ENCODE measurements at places on chromosomes 11 and 22.
A peak's percentile ranks its signal among the peaks of the same experiment; 100 is the strongest.

DNA sequence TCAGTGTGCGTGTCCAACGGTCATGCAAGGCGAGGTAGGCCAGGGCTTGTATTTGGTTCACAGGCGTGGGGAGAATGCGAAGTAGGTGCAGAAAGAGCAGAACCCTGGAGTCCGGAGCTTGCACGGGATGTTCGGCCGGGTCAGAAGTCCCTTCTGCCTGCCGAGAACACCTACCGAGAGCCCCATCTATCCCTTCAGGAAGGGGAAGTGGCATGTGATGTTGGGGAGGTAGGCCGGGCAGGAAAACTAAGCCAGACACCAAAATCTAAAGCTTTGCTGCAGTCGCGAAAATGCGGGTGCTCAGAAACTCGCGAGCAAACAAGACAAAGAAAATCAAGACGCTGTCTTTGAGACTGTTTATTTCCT is 435 bp upstream of the TAF6L start:
- DNase-seq, result no peak

DNA sequence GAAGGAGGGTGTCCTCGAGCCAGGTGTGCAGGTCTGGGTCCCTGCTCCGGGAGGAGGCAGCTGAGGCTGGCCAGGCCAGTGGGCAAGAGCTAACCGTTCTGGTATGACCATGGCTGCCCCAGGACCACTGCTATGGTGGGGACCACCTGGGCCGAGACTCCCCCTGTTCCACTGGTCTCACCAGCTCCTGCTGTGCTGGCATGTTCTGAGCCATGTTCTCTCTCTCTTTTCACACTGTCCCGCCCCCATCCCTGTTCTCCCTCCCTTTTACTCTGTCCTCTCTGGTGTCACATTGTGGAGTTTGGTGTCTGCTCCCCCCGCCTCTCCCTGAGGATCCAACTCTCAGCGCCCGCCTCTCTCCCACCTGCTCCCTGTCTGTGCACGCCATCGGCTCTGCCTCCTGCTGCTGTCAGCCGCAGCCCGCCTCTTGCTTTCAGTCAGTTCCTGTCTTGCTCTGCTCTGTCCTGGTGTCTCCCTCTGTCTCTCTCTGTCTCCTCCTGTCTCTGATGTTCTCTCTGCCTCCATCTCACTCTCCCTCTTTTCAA is 66.4 kb downstream of the LRRC32 start:
- DNase-seq, result no peak

GRCh38 chr11:24181395-24182047 is 315.3 kb upstream of the LUZP2 start:
- DNase-seq, result no peak

GRCh38 chr11:35182317-35182939 is 43.5 kb downstream of the CD44 start:
- no peak for DNase-seq

- no peak for DNase-seq
Observed at GRCh38 chr11:70381872-70382861, 16.2 kb upstream of the CTTN start.

- no peak for DNase-seq
Observed at GRCh38 chr11:57978686-57979531, 44.8 kb upstream of the OR9Q1 start.

DNA sequence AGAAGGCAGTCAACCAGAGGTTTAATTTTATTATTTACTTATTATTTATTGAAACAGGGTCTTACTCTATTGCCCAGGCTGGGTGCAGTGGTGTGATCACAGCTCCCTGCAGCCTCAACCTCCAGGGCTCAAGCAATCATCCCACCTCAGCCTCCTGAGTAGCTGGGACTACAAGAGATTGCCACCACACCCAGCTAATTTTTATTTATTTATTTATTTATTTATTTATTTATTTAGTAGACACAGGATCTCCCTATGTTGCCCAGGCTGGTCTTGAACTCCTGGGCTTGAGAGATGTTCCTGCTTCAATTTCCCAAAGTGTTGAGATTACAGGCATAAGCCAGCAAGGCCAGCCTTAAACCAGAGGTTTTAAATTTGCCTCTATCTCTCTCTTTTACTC is 83.1 kb downstream of the RCN1 start:
- no peak for DNase-seq

GRCh38 chr11:14373941-14374646 is 15.1 kb upstream of the RRAS2 start:
- no peak for DNase-seq

DNA sequence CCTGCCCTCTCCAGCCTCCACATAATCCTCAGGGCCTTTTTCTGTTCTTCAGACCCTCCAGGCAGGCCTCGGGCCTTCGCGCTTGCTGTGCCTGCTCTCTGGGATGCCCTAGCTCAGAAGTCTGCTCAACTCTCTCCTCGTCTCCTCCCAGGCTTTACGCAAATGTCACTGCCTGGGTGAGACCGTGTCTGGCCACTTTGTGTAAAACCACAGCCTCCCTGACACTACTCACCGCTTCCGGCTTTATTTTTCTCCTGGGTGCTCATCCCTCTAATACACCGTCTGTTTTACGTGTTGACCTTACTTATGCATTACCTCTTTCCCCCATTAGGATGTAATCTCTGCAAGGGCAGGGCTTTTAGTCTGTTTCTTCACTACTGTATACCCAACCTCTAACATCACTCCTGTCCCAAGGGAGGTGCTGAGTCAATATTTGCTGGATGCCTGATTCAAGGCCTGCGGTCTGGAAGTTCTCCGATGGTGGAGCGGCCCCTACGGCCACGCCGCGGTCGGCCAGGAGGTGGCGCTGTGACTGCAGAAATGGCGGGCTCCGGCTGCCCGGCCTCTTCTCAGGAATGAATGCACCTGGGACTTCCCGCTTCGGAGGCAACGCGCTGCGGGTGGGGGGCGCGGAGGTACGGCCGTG is 58.2 kb upstream of the THY1 start:
- peak; percentile 38 for DNase-seq

- no peak for DNase-seq
Observed at GRCh38 chr11:36719358-36720107, 121.5 kb upstream of the RAG2 start.

Measured in stimulated activated CD8-positive, alpha-beta memory T cell treated with anti-CD3 and anti-CD28 coated beads, Interleukin-12 subunit alpha, Interleukin-12 subunit beta, amount 100 ng/mL, for 1 hour (primary cell).